Stimulated activated CD8-positive, alpha-beta memory T cell treated with anti-CD3 and anti-CD28 coated beads, Interleukin-4, amount 100 ng/mL, for 4 hours (primary cell): ENCODE measurements at places on chromosomes 11 and 22.

- DNase-seq = no peak
These were observed 168.8 kb downstream of the RCN1 start for GRCh38 chr11:32259641-32260081.

GRCh38 chr11:12674571-12674935 is 332 bp downstream of the TEAD1 start:
- no peak for DNase-seq

DNA sequence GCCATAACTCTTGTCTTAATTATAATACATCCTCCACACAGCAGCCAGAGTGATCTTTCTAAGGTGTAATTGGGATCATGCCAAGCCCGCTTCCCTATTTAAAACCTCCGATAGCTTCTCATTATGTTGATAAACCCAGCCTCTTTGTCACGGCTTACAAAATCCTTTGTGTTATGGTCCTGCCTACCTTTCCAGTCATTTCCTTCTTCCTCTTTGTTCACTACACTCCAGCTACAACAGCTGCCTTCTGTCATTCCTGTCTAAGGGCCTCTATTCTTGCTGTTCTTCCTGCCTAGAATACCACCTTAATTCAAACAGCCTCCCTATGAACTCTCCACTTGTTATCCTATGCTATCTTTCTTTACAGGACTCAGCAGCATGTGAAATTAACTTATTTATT is 70.6 kb upstream of the CAPRIN1 start:
- no peak for DNase-seq

DNA sequence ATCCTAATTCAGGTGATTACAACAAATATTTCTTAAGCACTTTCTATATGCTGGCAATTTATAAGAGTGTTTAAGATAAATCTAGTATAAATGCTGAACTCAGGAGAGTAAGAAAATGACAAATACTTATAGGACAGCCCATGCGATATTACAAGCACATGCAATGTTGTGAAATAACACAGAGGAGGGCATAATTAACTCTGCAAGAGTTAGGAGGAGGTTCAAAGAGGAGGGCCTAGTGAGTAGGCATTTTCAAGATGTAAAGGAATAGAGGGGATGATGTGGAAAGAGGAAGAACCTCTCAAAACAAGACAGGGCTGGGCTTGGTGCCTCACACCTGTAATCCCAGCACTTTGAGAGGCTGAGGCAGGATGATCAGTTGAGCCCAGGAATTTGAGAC is 37.1 kb upstream of the IL17RA start:
- no peak for DNase-seq

GRCh38 chr22:47534804-47535410 is 772.5 kb downstream of the TBC1D22A start:
- no peak for DNase-seq

DNA sequence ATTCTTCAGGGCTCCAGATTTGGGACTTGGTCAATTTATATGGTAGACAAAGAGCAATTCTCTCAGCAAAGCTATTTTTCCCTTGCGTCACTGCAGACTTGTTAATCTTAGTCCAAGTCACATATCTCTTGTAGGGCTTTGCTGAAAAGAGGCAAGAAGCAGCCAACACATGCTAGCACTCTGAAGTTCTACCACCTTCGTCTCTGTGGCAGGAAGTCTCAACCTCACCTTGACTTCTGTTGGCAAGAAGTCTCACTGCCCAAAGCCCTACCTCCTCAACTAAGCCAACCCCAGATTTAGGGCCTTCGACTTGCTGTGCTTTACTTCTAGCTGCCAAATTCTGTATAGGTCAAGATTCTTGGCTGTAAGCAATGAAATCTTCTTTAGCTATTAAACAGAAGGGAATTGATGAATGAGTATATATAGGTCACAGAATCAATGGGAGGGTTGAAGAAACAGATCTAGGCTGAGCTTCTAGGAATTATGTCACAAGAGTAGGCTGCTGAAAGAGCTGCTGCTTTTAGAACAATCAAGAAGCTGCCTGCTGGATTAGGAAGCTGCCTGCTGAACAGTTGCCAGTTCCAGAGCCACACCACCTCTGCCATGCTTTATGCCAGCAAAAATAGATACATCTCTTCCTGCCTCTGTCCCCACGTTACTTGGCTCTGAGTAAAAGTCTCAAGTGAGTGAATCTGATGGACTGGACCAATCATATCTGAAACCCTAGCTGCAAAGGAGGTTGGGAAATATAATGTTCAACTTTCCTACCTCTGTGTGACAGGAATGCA is 17.6 kb upstream of the NCR3LG1 start:
- no peak for DNase-seq
